ENCODE measurements at places on chromosomes 12 and 14.
A peak's percentile ranks its signal among the peaks of the same experiment; 100 is the strongest.

- DNase-seq = no peak
Observed at GRCh38 chr12:34126239-34126641, 103.9 kb downstream of the ALG10 start.

GRCh38 chr14:100246809-100247428, 8.0 kb downstream of the YY1 start:
- DNase-seq = peak; percentile 71

DNA sequence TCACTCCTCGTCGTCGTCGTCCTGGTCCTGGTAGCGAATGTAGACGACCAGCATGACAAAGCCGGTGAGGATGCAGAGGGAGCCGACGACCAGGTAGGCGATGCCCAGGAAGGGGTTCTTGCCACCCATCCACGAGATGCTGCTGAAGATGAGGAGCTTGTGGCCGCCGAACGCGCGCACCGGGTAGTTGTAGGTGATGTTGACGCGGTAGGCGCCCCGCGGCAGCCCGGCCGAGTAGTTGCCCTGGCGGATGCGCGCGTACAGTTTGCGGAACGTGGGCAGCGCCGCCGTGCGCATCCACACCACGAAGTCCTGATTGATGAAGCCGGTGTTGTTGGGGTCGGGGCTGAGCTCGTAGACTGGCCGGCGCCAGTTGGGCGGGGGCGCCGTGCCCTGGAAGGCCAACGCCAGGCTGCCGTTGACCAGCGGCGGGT, 1.0 kb downstream of the TMEM30B start:
- peak; percentile 55 for DNase-seq

DNA sequence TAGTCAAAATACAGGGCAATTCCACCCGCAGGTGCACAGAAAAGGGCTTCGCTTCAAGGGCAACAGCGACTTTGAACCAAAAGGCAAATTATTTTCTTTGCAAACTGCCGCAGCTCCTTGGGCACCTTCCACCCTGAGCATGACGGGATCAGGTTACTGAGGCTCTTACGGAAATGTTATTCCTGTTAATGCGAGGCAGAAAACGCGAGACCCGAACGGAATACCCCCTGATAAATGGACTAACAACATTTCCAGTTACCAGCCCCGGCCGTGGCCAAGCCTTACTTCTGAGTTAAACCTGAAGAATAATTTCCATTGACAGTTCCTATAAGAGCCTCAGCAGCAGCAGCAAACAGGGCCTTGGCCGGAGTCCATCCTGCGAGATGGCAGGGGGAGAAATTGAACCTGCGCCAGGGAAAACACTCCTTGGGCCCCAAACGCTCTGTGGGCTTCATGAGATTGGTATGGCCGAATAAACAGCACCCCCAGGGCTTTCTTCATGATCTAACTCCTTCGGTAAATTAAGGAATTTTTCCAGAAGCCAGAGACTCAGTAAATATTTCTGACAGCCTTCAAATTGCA, 70.0 kb upstream of the DICER1 start:
- DNase-seq = peak; percentile 11

GRCh38 chr12:57832966-57833365, 13.6 kb downstream of the CTDSP2 start:
- DNase-seq = no peak

GRCh38 chr14:28651148-28651547, 115.4 kb upstream of the FOXG1 start:
- DNase-seq = peak; percentile 81

DNA sequence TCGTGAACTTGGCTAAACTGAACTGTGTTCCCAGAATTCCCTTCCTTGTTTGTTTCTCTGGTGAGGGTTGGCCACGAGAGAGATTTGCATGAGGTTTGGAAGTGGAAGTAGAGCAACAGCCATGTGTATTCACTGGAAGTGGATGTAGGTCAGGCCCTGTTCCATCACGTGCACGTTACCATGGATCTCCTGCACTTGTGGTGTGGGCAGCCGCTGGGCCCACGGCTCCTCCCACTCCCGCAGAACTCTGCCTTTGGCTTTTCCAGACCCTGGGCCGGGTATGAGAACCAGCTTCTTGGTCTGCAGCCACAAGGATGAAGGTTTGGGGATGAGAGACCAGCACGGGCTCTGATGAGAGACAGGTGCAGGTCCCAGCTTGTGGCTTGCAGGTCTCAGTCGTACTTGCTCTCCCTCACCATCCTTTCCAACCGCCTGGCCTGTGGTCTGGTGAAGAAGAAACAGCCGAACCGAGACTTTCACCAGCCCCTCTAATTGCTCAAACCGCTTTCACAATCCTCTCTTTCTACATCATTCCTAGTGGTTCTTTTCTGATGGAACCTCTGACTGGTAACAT, 94.9 kb downstream of the DUSP16 start:
- no peak for DNase-seq

DNA sequence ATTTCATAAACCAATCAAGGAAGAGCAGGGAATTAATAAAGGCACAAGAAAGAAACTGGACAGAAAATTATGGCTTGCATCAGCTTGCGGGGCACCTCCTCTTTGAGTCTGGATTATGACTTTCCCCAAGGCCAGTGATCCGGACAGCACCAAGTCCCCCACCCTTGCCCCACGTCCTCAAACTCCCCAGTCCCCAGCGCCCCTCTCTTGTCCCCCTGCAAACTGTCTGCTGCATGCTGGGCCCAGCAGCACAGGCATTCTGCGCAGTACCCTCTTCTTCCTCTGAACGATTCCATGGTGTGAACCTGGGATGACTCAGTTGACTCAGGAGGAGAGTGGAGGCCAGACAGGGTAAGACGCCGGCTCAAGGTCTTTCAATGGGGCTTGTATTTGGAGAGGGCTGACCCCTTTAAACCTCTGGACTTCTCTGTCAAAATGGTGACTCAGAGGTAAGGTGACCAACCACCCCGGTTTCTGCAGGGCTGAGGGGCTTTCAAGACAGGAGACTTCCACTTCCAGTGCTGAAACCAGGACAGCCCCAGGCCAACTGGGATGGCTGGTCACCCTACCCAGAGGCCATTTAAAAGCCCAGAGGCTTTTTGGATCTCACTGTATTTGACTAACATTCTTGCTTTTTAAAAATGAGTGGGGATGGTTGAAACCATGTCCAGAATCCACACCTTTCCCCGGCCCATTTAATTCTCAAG, 13.5 kb downstream of the C14orf132 start:
- DNase-seq = no peak

- no peak for DNase-seq
Observed at GRCh38 chr12:93778766-93779165, 101.6 kb downstream of the CRADD start.

GRCh38 chr12:102848832-102849231, 68.2 kb downstream of the PAH start:
- no peak for DNase-seq

DNA sequence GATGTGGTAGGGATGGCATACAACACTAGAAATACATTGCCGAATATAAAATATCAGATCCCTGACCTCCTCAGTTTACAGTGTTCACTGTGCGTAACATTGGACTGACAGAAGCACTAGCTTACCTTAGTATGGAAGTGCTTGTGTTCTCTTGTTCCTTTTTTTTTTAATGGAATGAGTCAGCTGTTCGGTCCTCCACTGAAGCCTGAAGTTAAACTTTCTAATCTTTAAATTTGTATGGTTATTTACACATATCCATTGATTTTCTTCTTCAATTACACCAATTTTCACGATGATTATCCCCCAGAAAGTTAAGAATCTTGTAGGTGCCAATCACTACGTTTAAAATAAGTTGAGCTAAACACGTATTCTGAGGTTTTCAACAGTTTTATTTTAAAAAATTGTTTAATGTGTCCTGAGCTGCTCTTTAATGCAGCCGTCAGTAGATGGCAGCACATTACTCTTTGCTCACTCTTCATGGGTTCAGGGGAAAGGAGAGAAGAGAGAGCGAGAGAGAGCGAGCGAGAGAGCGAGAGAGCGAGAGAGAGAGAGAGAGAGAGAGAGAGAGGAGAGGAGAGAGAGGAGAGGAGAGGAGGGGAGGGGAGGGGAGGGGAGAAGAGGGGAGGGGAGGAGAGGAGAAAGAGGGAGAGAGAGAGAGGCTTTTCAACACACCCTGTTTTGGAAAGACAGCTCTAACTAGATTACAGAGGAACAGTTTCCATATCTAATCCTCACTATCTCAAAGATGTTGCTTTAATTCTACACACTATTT, 134.7 kb upstream of the SCAF11 start:
- peak; percentile 82 for DNase-seq

- DNase-seq = no peak
Observed at GRCh38 chr12:55850893-55851292, 8.2 kb upstream of the MMP19 start.

- DNase-seq = peak; percentile 78
Observed at GRCh38 chr12:122203301-122204166, at the start of gene B3GNT4. Gene B3GNT4, plus strand, starts transcription at chr12:122203709. Its CDS starts 910 bp downstream, at chr12:122204619.

- peak; percentile 97 for DNase-seq
Observed at GRCh38 chr14:91149462-91149861, 35.6 kb downstream of the DGLUCY start.

DNA sequence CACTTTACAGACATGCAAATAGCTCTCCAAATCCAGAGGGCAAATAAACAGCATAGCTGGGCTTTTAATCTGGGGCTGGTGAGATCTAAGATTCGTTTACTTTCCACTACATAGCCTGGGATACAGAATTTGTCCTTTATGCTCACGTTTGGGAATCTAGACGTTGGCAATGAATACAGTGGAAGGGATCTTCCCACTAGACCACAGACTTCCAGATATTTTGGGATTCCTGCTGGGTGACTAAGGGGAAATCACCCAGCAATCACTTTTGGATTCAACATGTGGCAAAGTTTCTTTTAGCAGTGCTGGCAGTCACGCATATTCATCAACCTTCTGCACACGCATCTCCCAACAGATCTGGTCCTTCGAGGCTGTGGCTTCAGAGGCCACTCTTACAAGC, 23.5 kb downstream of the APPL2 start:
- DNase-seq = peak; percentile 14

GRCh38 chr14:44370727-44371126, 136.4 kb downstream of the FSCB start:
- DNase-seq = no peak

GRCh38 chr12:129570796-129571400, 332.9 kb downstream of the TMEM132D start:
- no peak for DNase-seq

DNA sequence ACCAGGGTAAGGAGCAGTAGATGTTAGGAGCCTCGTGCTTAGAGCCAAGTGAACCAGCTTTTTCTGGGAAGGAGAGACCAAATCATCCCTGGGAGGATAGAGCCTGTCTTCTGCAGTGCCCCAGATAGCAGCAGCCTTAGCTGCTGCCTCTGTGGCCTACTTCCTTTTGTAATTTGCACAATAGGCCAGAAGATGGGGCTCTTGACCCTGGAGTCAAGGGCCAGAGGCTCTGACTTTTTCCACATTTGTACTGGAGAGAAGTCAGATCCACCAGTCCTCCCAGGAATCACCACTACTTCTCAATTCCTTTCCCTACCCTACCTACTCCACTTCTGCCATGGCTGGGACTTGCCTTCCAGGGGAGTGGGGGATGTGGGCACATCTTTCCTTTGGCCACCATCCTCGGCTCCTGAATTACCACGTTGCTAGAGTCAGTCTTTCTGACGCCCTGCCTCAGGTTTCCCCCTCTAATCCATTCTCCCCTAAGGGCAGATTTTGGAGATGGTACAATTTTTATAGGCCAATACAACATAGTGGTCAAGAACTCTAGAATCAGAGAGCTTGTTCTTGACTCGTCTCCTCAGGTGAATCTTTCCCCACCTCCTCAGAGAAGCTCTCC, 3.3 kb upstream of the SLC4A8 start:
- DNase-seq = peak; percentile 72

GRCh38 chr12:80168936-80169335, 69.6 kb downstream of the OTOGL start:
- DNase-seq = no peak

DNA sequence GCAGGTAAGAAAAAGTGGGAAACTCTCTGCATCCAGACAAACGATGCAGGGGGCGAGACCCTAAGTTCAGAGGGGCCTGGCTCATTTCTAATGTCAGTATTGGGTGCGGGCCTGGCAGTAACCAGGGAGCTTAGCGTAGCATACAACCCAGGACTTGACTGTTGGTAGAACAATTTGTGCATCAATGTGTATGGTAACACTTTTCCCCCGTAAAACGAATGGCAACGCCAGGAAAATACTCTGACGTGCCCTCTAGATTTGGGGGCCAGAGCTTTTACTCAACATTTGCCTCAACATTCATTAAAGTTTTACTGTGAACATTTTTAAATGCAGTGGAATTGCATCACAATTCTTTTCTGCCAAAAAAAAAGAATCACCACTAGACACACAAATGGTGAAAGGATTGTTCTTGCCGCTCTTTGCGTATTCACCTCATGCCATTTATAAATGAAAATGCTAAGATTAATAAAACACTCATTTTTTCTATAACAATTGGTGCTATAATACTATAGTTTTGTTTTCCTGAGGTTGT, 867 bp downstream of the RHOJ start:
- DNase-seq = no peak

DNA sequence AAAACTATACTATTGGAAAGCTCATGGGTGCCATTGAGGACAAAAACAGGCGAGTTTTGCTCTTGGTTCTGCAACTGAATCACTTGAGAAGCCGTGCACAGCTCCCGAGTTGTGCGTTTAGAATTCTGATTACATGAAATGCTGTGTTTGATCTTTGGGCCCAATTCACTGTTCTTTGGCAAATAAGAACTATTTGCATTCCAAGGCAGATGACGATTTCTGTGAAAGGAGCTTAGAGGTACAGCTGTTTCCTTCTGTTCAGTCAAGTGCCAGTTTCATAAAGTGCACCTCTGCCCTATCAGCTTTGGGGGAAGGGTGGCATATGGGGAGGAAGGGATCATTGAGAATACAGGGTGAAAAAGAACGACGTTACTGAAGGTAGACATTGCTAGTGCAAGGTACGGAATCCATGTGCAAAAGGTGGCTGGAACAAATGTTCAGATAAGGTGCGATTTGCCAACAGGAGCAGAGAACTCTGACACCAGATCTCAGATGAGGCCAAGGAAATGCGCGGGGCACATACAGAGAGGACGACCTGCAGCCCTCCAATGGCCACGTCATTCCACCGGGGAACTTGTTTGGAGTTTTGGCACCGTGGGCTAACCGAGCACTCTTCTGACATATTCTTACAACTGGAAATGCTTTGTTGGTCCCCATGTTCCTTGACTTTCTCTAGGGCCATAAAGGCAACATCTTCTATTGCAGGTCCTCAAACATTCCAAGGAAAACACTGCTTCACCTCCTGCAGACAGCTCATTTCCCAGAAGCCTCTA, 30.1 kb downstream of the TCHP start:
- no peak for DNase-seq

GRCh38 chr12:76085520-76085868, 1.0 kb upstream of the NAP1L1 start:
- peak; percentile 22 for DNase-seq

DNA sequence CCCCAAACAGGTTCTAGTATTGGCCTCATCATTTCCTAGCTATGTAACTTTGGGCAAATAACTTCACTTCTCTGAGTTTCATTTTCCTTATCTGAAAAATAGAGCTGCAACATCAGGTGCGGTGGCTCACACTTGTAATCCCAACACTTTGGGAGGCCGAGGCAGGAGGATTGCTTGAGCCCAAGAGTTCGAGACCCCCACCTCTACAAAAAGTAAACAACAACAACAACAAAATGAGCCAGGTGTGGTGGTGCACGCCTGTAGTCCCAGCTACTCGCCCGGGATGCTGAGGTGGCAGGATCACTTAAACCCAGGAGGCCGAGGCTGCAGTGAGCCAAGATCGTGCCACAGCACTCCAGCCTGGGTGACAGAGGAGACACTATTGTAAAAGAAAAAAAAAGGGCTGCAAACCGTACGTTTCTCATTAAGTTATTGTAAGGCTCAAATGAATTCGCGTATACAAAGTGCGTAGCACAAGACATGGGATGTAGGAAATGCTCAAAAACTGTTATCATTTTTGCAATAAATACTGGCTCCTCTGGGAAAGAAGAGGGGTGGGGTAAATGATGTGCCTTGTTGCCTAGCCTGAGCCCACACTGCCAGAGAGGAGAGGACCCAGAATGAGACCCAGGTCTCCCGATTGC, 903 bp downstream of the C12orf76 start:
- no peak for DNase-seq

Measured in epithelial cell of esophagus (primary cell).